Naive B cell (primary cell): ENCODE measurements at places on chromosomes 7 and 10.

DNA sequence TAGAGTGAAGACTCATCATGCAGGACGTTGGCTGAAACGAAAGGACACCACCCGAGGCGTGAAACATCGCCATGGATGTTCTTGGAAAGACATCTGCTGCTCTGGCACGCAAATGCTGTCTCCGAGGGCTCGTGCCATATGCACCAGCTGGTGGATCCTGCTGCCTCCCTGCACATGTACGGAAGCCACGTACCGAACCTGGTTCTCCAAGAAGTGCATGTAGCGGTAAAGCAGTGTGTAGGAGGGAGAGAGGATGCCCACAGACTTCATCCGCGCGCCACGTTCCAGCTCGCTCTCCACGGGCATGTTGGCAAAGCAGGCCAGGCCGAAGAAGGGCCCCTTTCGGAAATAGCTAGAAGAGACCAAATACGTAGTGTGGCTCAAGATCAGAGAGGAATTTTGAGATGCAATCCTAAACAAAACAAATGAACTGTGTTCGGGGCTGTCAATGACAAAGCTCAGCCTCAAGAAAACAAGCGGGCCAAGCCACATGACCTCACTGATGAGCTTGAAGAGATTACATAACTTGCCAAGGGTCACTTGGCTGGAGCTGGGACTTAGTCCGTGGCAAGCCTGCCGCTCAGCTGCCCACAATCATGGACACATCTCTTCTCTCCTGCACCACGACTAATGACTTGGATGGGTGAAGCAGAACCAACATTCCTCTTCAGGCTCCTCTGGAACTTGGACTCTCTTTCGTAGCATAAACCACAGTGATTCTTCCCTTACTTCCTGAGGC lies 16.5 kb downstream of the DENND11 start:
- DNase-seq = no peak

GRCh38 chr10:14397066-14397465 lies 66.3 kb upstream of the FRMD4A start:
- no peak for DNase-seq

DNA sequence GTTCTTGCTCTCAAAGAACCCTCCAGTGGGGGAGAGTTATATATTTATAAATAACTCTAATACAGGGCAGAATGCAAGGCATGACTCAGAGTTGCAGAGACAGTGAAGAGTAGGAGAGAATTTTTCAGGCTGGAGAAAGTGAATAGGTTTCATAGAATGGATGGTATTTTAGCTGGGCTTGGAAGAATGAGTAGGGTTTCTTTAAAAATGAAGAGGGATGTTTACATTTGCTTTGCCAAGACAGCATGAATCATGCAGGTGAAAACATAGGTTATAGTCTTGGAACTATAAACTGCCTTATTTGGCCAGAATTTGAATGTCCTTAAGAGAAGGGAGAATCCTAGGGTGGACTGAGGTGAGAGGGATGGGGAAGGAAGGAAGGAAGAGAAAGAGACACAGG lies 124.8 kb downstream of the CPED1 start:
- DNase-seq = no peak

DNA sequence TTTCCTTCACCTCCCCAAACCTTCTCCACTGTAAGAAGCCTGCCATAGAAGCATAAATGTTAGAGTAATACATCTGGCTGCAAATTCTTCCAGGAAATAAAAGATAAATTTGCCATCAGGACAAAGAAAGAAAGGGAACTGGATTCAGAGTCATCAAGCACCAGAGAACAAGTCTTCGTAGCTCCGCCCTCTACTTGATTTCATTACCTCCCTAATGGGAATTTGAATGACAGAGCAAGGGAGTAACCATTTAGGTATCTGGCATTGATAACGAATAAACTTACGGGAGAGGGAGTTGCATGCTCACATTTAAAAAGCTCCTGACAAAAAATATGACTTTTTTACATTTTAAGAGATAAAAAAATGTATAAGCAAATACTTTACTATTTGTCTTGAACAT lies 263.4 kb downstream of the NEBL start:
- DNase-seq = no peak

GRCh38 chr7:120792861-120793130 lies 65.1 kb downstream of the TSPAN12 start:
- DNase-seq = no peak

DNA sequence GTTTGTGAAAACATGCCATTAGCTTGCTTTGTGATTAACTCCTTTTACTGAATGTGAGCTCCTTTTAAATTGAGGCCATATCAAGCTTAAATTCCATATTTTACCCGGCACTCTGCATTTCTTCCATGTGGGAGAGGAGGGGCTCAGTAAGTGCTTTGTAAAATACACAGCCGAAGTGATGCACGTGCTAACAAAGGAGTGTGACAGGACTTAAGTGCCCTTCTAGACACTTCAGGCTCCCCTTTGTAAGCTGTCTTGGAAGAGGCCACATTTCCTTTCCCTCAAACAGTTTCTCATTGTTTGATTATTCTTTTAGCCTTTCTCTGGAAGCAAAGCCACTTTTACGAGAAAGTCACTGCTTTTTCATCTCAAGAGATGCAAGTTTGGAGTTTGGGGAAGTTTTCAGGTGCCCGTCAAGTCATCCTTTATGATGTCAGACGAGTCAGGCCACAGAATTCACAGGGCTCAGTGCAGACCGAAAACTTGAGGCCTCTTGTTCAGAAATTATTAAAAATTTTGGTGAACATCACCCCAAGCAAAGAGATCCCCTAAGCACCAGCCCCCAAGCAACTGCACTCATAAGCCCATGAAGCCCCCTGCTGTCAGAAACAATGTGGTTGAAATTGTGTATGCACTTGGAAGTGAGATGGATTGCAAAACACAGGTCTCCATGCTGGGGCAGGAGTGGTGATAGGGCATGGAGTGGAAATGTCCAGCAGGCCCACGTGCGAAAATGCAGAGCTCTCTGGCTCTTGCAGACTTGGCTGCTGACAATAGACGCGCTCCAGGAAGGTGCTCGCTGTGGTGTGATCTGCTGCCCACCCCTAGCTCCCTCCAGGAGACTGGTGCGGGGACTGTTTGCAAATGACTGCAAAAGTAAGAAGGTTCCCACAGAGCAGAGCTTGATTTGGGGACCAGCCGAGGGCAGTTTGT lies 11.5 kb downstream of the IKZF1 start:
- no peak for DNase-seq

GRCh38 chr7:70303780-70304179 lies 705.5 kb downstream of the AUTS2 start:
- DNase-seq = no peak

- no peak for DNase-seq
These were observed 32.6 kb downstream of the PIP4K2A start for GRCh38 chr10:22681783-22682183.

DNA sequence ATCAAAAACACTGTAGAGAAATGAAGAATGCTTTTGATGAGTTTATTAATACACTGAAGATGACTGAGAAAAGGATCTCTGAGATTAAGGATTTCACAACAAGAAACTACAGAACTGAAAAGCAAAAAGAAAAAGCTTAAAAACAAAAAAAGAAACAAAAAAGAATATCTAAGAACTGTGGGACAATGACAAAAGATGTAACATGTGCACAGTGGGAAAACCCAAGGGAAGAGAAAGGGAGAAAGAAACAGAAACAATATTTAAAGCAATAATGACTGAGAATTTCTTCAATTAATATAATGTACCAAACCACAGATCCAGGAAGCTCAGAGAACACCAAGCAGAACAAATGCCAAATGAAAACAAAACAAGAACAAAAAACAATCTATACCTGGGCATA lies 42.2 kb downstream of the TFEC start:
- no peak for DNase-seq

- DNase-seq = no peak
These were observed 73.4 kb downstream of the NRBF2 start for GRCh38 chr10:63206576-63206975.

DNA sequence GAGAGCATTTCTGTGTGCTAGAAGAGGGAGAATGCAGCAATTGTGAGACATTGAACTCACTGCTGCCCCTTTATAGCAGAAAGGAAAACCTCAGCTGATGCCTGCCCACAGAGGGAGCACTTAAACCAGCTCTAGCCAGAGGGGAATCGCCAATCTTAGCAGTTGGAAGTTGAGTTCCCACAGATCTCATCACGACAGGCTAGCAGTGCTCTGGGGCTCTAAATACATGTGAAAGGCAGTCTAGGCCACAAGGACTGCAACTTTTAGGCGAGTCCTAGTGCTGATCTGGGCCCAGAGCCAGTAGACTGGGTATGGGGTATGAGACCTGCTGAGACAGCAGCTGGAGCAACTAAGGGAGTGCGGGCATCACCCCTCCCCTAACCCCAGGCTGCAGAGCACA lies 25.2 kb upstream of the PRR15 start:
- DNase-seq = no peak

DNA sequence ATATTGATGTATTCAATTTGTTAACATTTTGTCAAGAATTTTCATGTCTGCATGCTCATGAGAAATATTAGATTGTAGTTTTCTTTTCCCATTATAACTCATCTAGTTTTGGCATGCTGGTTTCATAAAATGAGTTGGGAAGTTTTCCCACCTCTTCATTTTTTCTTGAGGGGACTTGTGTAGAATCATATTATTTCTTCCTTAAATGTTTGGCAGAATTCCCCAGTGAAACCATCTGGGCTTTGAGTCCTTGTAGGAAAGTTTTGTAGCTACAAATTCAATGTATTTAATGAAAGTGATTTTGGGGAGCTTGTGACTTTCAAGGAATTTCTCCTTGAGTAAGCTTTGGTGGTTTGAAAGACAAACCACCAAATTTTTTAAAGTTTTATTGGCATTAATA lies 173.2 kb downstream of the PHTF2 start:
- DNase-seq = no peak

DNA sequence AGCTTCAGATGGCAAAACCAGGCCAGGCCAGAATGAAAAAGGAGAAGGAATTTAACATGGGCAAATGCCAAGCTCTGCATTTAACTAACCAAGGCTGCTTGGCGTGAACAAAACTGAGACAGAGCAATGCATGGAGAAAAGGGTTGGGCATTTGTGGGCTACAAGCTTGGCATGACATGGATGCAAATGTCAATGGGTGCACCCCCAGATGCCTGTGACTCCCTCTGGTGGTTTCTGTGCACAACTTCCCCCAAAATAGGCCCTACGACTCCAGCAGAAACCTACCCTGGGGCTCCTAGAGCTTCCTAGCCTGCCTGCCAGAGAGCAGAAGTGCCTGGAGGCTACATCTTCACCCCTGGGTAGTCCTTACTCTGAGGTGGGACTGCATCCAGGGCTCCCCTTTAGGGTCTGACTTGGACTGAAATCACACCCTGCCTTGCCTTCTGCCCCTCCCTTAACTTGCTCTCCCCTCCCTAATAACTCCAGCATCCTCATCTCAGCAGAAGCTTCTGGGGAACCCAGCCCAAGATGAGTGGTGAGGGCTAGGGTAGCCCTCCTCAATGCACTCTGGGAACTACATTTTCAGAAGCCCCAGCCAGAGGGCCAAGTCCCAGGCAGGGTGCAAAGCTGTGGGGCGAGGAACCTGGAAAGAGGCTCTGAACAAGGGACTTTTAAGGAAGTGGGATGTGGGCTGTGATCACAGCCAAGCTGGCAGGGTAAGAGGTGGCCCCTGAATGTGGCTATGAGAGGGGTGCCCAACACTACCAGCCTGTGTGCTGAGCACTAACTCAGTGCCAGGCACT lies 11.3 kb downstream of the GPRIN2 start:
- no peak for DNase-seq

- DNase-seq = no peak
These were observed 400.0 kb upstream of the FZD8 start for GRCh38 chr10:36042135-36042534.

DNA sequence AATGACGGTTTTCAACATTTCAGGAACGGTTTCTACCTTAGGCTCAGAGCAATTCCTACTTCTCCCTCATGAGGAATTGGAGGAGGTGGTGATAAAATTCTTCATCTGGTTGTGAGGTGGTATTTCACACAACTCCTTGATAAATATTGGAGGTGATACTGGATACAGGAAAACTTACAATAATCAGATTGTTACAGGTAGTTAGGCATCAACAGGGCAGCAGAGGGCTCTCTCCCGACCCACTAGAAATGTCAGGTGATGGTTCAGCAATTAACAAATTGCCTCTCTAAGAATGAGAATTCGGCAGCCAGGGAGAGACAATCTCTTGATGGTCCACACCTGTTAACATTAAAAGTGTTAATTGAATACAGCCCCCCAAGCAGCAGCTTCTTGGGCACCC lies 22.6 kb downstream of the ZNF786 start:
- no peak for DNase-seq

DNA sequence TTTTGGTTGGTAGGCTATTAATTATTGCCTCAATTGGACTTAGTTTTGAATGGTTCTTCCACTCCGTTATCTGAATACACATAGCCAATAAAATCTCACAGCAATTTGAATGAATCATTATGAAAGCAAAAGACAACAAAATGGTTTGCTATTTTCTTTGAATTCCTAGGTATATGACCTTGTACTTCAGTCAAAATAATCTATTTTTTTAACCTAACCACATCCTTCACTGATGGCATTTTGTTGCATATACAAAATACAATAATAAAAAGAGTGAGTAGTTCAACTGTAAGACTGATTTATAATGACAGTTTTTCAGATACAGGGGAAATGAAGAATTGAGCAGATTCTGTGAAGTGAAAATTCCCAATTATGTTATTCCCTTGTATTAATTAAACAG lies 433.1 kb downstream of the HTR7 start:
- no peak for DNase-seq

- DNase-seq = no peak
These were observed 153.7 kb downstream of the TNS3 start for GRCh38 chr7:47428052-47428767.

GRCh38 chr10:125355657-125356056 lies 195.3 kb upstream of the CTBP2 start:
- DNase-seq = no peak

DNA sequence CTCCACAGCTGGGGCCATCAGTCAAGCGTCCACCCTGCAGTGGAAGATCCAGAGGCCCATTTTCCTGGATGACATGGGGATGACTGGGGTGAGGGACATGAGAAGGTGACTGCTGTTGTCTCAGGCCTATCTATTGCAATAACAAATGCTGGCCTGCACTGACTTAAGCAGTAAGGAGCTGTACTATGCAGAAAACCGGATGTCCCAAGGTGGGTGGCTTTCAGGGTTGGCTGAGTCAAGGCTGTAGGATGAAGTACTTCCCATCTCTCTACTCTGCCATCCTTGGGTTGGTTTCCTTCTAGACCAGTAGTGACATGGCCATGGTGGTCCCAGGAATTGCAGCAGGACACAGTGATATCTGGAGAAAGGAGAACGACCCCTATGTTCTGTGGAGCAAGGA lies 48.1 kb downstream of the NEURL1 start:
- no peak for DNase-seq

GRCh38 chr7:47803846-47804245 lies 144.4 kb downstream of the PKD1L1 start:
- DNase-seq = no peak

DNA sequence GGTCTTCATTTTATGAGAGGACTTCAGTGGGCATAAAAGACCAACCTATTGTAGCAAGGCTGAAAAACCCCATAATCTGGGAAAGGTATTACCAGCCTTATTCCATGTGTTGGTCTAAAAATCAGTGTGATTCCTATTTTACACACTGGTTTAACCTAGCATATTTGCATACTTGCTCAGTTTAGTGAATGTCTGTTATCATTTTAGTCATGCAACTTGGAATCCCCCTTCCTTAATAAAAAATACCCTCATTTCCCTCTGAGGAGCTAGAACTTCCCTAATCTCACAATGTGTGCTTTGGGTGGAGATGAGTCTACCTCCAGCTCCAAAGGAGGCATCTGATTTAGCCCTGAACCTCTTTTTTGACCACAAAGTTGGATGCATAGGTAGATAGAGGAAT lies 312.8 kb upstream of the SORCS1 start:
- DNase-seq = peak; percentile 6
